ENCODE measurements at places on chromosomes 5 and 9. TPM values are rescaled to one million over a fixed set of nuclear protein-coding genes. Genes with fewer than 3 reads are reported as not detected.

DNA sequence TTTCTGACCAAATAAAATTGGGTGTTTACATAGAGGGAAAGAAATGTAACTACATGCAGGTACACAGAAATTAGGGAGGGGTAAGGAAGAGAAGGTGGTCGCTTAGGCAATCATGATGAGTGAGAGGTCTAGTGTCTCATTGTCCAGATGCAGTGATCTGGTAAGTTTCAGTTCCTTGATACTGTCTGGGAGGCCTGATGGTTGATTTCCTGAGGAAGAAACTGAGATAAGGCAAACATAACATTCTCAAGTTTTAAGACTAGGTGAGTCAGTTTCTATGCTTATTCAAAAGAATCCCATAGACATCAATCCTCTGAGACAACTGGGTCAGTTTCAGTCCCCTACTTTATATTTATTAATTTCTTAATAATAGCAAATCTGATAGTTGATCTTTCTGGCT, 843.3 kb upstream of the CDH10 start:
- H3K36me3 ChIP-seq: no peaks in the 10 kb centered on the region
- no peak overlapping the region for H3K4me3 ChIP-seq
- no peak overlapping the region for H3K27ac ChIP-seq
- no peaks in the 10 kb centered on the region for H3K4me1 ChIP-seq
- H3K27me3 ChIP-seq: no peaks in the 10 kb centered on the region
- no peak for DNase-seq

DNA sequence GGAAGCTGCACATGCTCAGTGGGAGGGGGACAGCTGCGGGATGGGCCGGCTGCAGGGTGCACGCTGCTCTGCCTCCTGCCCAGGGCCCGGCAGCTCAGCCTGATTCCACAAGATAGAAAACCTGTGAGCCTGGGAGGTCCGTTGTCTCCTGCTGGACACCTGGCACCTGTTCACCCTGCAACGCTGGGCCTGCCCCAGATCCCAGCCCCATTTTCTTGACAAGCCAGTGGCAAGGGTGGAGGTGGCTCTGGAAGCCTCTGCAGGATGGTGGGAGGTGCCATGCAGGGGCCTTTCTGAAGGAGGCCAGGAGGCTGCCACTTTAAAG, 68.1 kb upstream of the RNF130 start:
- H3K4me1 ChIP-seq: peaks cover 8% of the 10 kb centered on the region
- H3K36me3 ChIP-seq: no peaks in the 10 kb centered on the region
- H3K27me3 ChIP-seq: peaks cover 6% of the 10 kb centered on the region
- no peak overlapping the region for H3K27ac ChIP-seq
- DNase-seq: no peak
- no peak overlapping the region for H3K4me3 ChIP-seq

- H3K4me3 ChIP-seq: no peak overlapping the region
- H3K27me3 ChIP-seq: peaks cover 4% of the 10 kb centered on the region
- no peak for DNase-seq
- H3K4me1 ChIP-seq: peaks cover 3% of the 10 kb centered on the region
- no peak overlapping the region for H3K27ac ChIP-seq
Observed at GRCh38 chr5:77262697-77263096, 52.2 kb downstream of the PDE8B start.

DNA sequence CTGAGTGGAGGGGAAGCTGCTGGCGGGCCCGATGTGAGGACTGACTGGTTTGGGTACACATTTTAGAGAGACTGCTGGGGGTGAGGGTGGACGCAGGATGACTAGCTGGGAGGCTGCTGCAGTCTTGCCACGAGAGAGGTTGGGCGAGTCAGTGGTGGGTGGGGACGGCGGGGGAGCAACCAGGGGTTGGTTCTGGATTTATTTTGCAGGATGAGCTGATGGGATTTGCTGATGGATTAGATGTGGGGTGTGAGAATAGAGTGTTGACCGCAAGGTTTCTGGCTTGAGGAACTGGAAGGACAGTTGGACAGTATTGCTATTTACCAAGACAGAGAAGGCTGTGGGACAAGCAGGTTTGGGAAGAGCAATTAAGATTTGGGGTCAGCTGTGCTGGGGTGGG, 5.8 kb upstream of the NDST1 start:
- H3K4me3 ChIP-seq: no peak overlapping the region
- no peaks in the 10 kb centered on the region for H3K4me1 ChIP-seq
- no peaks in the 10 kb centered on the region for H3K27me3 ChIP-seq
- H3K36me3 ChIP-seq: no peaks in the 10 kb centered on the region
- DNase-seq: no peak

- no peak overlapping the region for H3K4me3 ChIP-seq
- H3K4me1 ChIP-seq: peaks cover 33% of the 10 kb centered on the region
- no peak overlapping the region for H3K27ac ChIP-seq
- H3K27me3 ChIP-seq: peaks cover 15% of the 10 kb centered on the region
- DNase-seq: no peak
- H3K36me3 ChIP-seq: no peaks in the 10 kb centered on the region
Observed at GRCh38 chr9:68648971-68649370, 56.1 kb upstream of the PIP5K1B start.

Gene KCNIP1
- total RNA-seq: not detected

Gene GLDC
- 1.8 TPM for total RNA-seq

GRCh38 chr5:174186096-174186695, 140.7 kb downstream of the NSG2 start:
- no peak overlapping the region for H3K27ac ChIP-seq
- DNase-seq: no peak
- H3K4me1 ChIP-seq: no peaks in the 10 kb centered on the region

DNA sequence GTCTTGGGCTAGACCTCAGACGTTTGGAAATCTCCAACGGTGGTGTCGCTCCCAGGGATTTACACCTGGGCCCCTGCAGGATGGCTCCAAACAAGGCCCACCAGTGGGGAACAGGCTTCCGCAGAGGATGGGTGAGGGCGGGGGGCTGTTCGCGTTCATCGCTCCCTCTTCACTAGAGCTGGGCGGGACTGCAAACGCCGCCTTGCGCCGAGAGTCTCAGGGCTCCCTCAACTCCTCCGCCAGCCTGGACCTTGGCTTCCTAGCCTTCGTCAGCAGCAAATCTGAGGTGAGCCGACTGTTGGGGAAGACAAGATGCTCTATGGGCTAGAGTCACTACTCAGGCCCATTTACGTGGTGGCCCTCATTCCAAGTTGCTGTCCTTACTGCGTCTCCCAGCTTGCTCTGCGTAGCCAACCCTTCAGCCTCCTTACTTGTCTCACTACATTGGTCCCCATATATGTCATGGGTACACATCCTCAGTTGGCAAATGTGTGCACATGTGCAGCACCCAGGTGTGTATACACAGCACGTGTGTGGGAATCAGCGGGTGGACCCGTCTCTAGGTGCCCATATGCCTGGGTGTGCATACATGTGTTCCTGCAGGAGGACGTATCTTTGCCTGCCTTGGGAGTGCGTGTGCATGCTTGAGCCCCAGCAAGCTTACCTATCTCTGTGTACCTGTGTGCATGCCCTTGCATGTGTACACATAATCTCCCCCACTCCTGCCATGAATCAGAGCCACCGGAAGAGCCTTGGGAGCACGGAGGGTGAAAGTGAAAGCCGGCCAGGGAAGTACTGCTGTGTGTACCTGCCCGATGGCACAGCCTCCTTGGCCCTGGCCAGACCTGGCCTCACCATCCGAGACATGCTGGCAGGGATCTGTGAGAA, 10.5 kb downstream of the RGS14 start:
- H3K4me1 ChIP-seq: peaks cover 73% of the 10 kb centered on the region
- H3K27me3 ChIP-seq: no peaks in the 10 kb centered on the region
- peaks cover 38% of the 10 kb centered on the region for H3K36me3 ChIP-seq
- no peak for DNase-seq
- H3K4me3 ChIP-seq: no peak overlapping the region

- H3K27me3 ChIP-seq: peaks cover 3% of the 10 kb centered on the region
- H3K4me1 ChIP-seq: no peaks in the 10 kb centered on the region
- no peak overlapping the region for H3K27ac ChIP-seq
- H3K36me3 ChIP-seq: no peaks in the 10 kb centered on the region
- no peak for DNase-seq
Observed at GRCh38 chr5:5078009-5078897, 61.9 kb upstream of the ADAMTS16 start.

Gene BTNL8
- total RNA-seq: 0.11 TPM

- no peak overlapping the region for H3K4me3 ChIP-seq
- no peak for DNase-seq
- H3K36me3 ChIP-seq: no peaks in the 10 kb centered on the region
- peaks cover 10% of the 10 kb centered on the region for H3K27me3 ChIP-seq
- peaks cover 20% of the 10 kb centered on the region for H3K4me1 ChIP-seq
- H3K27ac ChIP-seq: no peak overlapping the region
Observed at GRCh38 chr5:41875121-41875520, 4.9 kb upstream of the OXCT1 start.

DNA sequence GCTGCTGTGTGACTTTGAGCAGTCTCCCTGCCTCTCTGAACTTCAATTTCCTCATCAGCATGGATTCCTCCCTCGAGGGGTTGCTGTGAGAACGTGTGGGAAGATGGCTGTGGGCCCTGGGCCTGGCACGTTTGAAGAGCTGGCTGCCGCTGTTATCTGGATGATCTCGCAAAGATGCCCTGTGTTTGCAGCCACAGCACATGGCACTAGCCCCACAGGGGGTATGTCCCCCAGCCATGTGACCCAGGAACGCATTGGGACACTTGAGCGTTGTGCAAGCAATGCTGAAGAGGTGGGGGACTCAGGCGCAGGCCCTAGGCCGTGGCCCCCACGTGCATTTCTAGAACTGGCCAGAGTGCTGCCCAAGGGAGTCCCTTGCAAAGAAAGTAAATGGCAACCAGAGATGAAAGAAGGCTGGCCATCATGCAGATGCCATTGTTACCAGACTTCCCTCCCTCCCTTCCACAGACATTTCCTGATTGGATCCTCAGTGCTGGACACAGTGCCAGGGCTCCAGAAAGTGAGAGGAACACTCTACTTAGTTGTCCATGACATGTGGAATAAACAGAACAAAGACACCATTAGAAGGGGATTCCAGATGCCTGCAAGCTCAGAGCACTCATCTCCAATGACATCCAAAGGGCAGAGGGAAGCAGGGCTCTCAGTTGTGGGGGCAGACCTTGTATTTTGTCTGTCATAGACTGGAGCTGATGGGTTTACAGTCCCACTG, 65.1 kb upstream of the NEURL1B start:
- H3K27me3 ChIP-seq: no peaks in the 10 kb centered on the region
- no peak overlapping the region for H3K4me3 ChIP-seq
- no peak for DNase-seq
- H3K36me3 ChIP-seq: no peaks in the 10 kb centered on the region

Gene CA9
- 2.9 TPM for total RNA-seq

DNA sequence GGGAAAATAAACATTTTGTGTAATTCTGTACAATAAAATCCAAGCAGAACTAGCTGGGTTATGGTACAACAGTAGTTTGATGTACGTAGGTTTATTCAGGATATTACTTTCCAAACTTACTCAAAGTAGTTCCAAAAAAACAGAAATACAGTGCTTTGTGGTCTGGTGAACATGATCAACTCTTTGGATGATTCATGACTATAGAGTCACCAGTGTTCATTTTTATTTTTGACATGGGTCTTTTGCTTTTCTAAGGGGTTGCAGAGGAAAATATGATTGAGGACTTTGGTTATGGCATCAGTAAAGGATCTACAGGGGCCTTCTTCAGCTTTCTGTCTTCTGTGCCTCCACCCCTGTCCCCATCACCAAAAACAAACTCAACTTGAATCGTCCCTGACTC, 127.2 kb downstream of the TLE4 start:
- DNase-seq: no peak
- H3K27me3 ChIP-seq: no peaks in the 10 kb centered on the region
- no peak overlapping the region for H3K27ac ChIP-seq
- H3K4me1 ChIP-seq: peaks cover 41% of the 10 kb centered on the region
- no peak overlapping the region for H3K4me3 ChIP-seq
- H3K36me3 ChIP-seq: no peaks in the 10 kb centered on the region

DNA sequence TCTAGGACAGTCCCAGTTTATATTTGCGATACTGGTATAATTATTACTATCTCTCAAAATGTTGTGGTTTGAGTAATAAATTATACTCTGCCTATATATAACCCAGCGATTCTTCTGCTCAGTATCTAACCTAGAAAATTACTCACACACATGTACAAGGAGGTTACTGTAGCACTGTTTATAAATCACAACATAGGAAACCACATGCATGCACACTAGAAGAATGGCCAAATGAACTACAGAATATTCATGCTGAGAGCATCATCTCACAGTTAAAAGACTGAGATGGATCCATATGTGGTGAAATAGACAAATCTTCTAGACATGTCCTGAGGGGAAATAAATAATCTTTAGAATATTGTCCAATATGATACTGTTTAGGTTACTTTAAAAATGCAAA, 62.1 kb downstream of the INSYN2B start:
- DNase-seq: no peak
- peaks cover 7% of the 10 kb centered on the region for H3K4me1 ChIP-seq
- H3K27me3 ChIP-seq: no peaks in the 10 kb centered on the region

- peaks cover 2% of the 10 kb centered on the region for H3K27me3 ChIP-seq
- no peak for DNase-seq
- no peak overlapping the region for H3K27ac ChIP-seq
- no peaks in the 10 kb centered on the region for H3K4me1 ChIP-seq
Observed at GRCh38 chr9:88370346-88370745, 17.9 kb upstream of the SPIN1 start.

Gene TMEM141
- 47.1 TPM for total RNA-seq

GRCh38 chr5:43367453-43367852, 44.7 kb downstream of the CCL28 start:
- no peak overlapping the region for H3K4me3 ChIP-seq
- no peak for DNase-seq
- H3K27me3 ChIP-seq: peaks cover 5% of the 10 kb centered on the region
- H3K36me3 ChIP-seq: peaks cover 14% of the 10 kb centered on the region
- H3K4me1 ChIP-seq: peaks cover 8% of the 10 kb centered on the region

DNA sequence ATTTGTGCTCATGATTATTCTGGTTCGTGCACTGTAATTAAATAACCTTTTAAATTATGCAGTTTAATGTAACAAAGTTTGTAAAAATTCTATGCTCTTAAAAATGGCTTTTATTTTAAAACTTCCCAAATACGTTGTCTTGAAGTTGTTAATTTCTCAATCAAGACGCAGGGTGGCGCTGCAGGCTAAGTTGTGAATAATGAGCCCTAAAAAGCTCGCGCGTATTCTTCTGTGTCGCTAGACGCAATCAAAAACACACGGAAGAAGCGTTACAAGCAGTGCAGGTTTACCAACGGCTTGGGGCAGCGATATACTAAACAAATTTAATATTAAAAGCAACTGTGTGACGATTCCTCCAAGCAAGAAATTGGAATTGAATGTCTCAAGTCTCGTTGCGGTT, at the start of gene PCDHB4:
TSS of gene PCDHB4 (plus strand) at position 256 of the 400 bp plus-strand sequence. CDS start 181 bp downstream, outside the sequence.
- no peaks in the 10 kb centered on the region for H3K36me3 ChIP-seq
- H3K4me3 ChIP-seq: no peak within 1 kb of the TSS
- DNase-seq: peak; percentile 51
- peaks cover 21% of the 10 kb centered on the region for H3K27me3 ChIP-seq
- H3K27ac ChIP-seq: no peak within 1 kb of the TSS
- no peaks in the 10 kb centered on the region for H3K4me1 ChIP-seq

DNA sequence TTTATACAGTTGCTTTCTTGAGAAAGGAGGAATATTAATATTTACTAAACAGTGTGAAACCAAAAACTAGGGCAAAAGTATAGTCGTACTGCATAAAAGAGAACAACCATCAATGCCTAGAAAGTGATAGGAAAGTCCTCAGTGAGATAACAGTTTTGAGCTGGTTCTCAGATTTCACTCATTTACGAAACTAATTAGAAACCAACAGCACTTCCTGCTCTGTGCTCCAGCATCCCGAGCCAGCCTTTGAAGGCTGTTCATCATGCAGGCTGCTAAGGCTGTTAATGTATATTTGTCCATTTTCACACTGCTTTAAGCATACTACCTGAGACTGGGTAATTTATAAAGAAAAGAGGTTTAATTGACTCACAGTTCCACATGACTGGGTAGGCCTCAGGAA, 2039.9 kb downstream of the EFNA5 start:
- H3K4me1 ChIP-seq: no peaks in the 10 kb centered on the region
- no peak overlapping the region for H3K4me3 ChIP-seq
- no peak overlapping the region for H3K27ac ChIP-seq
- no peaks in the 10 kb centered on the region for H3K27me3 ChIP-seq
- no peak for DNase-seq
